ENCODE measurements at places on chromosomes 6 and 20.
A peak's percentile ranks its signal among the peaks of the same experiment; 100 is the strongest.

- no peak for DNase-seq
Observed at GRCh38 chr6:161850562-161850961, 576.7 kb upstream of the AGPAT4 start.

- no peak for DNase-seq
Observed at GRCh38 chr20:59559024-59559817, 45.1 kb upstream of the PHACTR3 start.

GRCh38 chr20:2282181-2282580 lies 13.6 kb upstream of the TGM3 start:
- no peak for DNase-seq

- DNase-seq: no peak
Observed at GRCh38 chr6:92777146-92777740, 642.1 kb downstream of the EPHA7 start.

DNA sequence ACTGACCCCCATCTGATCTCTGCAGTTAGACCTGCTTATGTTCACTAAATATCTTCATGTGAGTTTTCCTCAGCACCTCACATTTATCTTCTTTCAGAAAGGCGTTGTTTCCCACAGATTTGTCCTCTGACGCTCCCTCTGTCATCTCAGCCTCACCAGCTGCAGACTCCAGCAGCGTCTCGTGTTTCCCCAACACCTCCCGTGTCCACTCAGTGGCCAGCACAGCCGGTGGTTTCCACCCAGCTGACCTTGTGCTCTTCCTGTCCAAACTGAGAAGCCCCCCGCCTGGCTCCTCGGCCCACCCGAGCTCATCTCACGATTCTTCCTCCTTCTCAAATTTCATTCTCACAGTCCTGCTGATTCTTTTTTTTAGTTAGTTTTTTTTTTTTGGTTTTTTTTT lies 12.5 kb downstream of the ERMARD start:
- no peak for DNase-seq

DNA sequence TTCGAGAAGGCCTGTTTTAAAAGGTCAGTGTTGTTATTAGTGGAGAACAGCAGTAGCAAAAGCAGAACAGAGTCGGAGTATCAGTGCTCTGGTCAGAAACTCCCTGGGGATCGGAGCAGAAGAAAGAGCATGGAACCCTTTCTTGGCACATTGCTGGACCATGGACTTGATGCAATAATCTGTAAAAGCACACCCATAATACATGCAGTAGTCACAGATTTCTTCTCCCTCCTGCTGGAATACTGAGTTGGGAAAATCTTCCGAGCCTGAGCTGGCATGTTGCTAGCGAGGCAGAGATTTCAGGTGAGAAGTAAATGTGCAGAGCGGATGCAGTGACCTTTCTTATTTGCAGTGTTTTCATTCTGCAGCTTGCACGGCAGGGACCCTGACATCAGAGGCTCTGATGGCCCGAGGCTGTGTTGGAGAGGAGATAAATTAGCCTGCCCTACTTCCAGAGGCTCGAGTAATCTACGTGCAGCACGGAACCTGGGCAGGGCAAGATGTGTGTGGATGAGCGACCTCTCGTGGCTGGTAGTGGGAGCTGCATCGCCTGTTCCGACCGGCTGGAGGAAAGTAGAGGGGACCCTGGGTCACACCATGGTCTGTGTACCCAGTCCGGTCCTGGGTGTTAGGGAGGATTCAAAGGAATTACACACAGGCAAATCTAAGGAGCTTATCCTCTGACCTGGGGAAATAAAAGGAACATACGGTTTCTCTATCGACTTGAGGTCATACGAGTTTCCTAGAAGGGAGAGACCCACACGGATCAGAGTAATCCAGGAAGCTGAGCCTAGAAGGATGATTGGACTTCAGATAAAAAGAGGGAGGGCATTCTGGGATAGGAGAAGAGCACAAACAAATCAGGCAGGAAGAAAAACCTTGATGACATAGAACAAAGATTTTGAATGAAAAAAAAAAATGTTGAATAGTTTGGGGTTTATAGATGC lies 137.0 kb upstream of the STMND1 start:
- DNase-seq: peak; percentile 63

- DNase-seq: no peak
Observed at GRCh38 chr6:133223452-133224029, 17.6 kb upstream of the EYA4 start.

GRCh38 chr6:147699637-147700036 lies 191.1 kb downstream of the SAMD5 start:
- DNase-seq: no peak

DNA sequence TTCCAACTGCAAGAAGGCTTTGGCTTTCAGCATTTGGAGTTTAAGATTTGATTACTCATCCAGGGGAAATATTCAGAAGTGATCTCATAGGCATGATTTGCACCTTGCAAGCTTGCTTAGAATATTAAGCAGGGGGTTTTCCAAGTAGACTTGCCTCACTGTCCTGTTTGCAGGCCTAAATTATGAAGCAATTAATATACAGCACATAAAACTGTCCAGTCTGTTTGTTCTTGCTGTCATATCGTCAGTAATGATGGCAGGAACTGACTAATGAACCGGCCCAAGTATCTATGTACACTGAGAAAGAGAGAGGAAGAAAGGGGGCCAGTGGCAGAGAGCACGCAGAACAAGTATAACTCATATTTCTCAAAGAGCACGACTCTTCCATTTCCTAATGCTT lies 212.5 kb upstream of the SUPT3H start:
- no peak for DNase-seq

GRCh38 chr20:18287546-18287914 lies 797 bp upstream of the ZNF133 start:
- DNase-seq: no peak

GRCh38 chr6:107511511-107511993 lies 21.6 kb downstream of the SOBP start:
- no peak for DNase-seq

GRCh38 chr6:90049295-90049694 lies 155.0 kb downstream of the GJA10 start:
- no peak for DNase-seq

DNA sequence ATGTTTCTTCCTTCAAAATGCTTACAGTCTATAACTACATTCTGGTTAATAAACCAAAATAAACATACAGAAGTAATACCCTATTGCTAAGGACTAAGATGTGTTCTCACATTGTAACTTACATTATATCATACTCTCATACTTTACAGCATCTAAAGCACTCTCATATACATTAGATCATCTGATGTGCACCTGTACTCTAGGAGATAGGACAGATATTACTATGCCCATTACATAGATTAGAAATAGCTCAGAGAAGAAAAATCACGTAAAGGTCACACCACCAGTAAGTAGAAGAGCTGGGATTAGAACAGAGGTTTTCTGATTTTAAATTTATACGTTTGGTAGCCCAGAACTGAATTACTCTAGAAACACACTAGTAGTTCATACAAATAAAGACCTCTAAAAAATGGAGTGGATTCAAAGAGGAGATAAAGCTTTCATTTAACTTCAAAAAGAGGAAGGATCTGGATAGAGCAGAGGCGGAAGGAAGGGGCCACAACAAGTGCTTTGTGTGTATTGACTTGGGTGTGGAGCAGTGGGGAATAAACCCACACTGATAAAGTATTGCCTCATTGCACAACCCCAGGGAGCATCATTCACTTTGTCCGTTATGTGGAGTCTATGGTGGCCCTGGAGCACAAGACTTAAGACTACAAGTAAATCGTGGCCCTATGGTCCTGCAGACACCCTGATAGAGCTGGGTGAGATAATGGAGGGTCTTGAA lies 30.9 kb downstream of the SLC2A12 start:
- no peak for DNase-seq

DNA sequence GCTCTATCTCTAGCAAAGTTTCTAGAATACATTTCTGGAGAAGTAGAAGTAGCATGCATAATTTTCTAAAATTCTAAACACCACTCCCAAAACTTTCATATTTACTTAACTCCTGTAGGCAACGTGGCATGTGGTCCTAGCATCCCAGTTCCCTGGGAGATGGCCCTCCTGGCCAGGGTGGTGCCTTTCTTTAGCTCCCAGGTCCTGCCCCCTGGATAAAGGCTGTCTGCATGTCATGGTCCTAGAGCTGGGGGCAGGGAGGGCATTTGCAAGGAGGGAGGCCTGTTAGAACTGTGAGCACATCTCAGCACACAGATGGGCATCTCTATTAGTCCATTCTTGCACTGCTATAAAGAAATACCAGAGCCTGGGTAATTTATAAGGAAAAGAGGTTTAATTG lies 485.6 kb upstream of the SULF2 start:
- no peak for DNase-seq

DNA sequence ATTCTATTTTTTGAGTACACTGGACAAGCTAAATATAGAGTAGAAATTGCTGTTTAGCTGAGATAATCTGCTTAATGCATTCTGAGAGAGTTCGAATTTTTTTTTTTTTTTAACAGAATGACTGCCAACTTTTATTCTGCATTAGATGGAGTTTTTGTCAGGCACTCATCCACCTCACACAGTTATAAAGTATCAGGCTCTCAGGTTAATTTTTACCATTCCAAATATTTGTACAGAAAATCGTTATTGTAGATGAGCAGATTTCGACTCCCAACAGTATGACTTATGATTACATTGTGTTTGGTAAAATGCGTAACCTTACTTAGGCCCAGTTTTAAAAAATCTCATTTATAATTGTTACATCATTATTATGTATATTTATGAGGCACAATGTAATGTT lies 1731.0 kb downstream of the GRIK2 start:
- no peak for DNase-seq

- no peak for DNase-seq
Observed at GRCh38 chr6:123168892-123169773, 173.1 kb downstream of the CLVS2 start.

DNA sequence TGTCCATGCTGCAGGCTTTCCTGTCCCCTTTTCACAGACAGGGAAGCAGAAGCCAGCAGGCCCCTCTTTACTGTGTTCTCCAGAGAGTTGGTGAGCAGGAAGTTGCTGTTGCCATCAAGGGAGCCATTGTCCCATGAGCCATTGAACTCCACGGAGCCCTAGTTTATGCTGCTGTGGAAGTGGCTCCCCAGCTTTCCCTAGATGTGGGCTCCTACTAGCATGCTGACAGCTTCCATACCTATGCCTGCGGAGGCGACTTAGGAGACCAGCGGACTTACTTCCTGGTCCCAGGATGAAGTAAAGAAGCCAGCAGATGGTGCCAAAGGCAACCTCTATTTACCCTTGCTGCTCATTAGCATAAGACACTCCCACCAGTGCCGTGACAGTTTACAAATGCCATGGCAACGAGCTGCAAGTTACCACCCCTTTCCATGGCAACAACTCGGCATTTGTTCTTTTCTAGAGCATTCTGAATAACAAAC lies 30.8 kb upstream of the FKBP1A start:
- peak; percentile 38 for DNase-seq

DNA sequence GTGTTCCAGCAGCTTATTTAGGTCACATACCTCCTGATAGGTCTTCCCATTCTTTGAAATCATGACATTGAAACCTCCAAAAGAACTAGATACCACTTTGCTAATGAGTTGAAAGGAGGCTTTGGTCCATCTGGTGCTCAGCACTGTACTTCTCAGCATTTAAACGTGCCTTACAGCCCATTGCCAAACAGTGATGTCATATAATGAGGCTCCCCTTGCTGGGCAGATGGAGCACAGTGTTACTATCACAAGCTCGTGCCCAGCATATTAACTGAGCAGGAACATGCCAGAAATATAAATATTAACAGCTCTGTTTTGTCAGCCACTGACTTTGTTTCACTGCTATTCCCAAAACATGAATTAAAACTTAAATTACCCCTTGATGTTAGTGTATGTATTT lies 25.5 kb upstream of the MAPK13 start:
- no peak for DNase-seq

DNA sequence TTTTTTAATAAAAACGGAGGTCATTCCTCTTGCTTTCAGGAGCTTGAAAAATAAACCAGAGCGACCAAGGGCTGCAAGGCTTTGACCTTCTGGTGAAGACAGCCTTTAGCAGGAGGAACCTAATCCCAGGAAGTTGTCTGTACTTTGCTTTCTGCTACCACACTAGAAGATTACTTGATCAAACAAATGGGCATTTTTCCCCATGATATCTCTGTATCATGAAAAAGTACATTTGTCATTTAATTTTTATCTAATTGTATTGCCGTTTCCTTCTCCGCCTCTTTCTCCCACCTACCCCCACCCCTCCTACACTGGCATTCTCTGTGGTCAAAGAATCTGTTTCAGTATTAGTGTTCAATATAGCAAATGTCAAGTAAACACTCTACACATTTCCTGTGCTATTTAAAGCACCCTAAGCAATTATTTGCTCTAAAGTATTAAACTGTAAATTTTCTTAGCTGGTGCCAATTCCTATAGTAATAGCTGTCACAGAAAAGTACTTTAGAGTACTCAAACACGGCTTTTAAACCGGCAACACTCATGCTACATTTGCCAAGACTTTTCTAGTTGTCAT lies 29.7 kb downstream of the ATXN1 start:
- DNase-seq: peak; percentile 59

All from CD4-positive, alpha-beta T cell treated with Interleukin-12 subunit alpha and Interleukin-12 subunit beta, for 1 hour (primary cell).